ENCODE measurements at places on chromosomes 12 and 14.

- DNase-seq, result no peak
Observed at GRCh38 chr14:68020493-68020892, 200.9 kb downstream of the RAD51B start.

DNA sequence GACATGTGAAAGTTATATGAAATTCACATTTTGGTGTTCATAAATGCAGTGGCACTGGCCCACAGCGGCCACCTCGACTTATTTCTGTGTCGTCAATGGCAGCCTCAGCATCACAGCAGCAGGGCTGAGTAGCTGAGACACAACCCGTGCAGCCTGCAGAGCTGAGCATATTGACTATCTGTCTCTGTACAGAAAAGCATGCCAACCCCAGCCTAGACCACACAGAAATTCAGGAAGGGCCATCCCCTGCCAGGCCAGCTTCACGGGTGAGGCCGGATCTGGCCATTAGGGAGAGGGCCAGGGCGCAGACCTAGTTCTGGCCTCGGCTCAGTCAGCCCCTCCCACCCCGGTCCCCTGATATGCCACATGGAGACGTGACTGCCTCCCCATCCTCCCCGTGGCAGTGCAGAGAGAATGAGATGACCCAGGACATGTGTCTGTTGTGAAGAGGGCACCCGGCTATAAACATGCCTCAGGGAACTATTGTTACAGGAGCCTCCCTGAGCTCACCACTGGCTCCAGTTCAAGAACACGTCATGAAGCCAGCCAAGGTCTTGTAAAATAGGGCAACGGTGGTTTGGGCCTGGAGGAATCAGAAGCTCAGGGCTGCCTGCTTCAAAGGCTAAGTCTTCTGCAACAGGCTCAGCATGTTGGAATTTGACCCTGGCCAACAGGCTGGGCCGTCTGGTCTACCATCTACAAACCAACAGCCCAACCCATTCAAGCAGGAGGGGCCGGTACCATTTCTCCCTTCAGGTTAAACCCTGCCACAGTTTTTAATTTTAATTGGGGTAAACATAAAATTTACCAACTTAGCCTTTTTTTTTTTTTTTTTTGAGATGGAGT lies 25.5 kb downstream of the SCARB1 start:
- no peak for DNase-seq

- DNase-seq, result no peak
Observed at GRCh38 chr14:23406244-23406643, 1.8 kb downstream of the MYH6 start.

DNA sequence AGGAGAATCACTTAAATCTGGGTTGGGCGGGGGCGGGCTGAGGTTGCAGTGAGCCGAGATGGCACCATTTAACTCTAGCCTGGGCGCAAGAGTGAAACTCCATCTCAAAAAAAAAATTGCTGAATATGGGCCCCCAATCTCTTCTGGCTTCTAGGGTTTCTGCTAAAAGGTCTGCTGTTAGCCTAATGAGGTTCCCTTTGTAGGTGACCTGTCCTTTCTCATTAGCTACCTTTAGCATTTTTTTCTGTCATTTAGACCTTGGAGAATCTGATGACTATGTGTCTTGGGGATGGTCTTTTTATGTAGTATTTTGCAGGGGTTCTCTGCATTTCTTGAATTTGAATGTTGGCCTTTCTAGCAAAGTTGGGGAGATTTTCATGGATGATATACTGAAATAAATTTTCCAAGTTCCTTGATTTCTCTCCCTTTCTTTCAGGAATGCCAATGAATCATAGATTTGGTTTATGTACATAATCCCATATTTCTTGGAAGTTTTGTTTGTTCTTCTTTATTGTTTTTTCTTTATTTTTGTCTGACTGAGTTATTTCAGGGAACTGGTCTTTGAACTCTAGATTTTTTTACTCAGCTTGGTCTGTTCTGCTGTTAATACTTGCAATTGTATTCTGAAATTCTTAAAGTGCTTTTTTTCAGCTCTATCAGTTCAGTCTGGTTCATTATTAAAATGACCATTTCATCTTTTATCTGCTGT lies 181.5 kb downstream of the TTC6 start:
- no peak for DNase-seq

GRCh38 chr12:2057041-2057794 lies 4.4 kb downstream of the CACNA1C start:
- peak; percentile 70 for DNase-seq

DNA sequence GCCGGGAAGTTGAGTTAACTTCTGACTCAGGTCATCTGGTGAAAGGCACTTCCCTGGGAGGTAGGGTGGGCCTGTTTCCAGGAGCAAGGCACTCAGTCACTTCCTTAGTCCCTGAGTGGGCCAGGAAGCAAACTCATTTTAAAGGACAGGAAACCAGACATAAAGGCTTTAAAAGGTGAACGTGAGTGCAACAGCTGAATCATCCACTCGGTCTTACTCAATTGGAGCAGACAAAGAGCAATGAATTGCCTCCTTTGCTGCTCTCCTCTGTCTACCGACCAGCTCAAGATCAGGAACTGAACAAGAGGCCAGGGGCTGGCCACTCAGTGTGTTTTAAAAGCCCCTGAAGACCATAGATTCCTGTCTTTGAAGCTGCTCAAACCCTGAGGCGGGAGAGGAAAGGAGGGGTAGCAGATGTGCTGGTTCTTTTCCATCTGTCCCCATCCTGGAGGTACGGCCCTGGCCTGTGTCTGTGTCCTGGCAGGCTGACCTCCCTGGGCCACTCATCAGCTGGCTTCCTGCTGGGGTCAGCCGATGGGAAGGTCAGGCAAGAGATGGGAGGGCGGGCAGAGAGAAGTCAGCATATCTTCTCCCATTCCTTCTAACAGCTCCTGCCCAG lies 148.9 kb downstream of the PPM1H start:
- no peak for DNase-seq

GRCh38 chr14:23365732-23366425 lies 907 bp upstream of the EFS start:
- DNase-seq, result peak; percentile 78

- DNase-seq, result no peak
Observed at GRCh38 chr12:84455598-84455997, 457.0 kb downstream of the SLC6A15 start.

- no peak for DNase-seq
Observed at GRCh38 chr12:57489157-57489641, 1.3 kb downstream of the MARS1 start.

GRCh38 chr12:52636189-52636588 lies 15.8 kb downstream of the KRT2 start:
- peak; percentile 62 for DNase-seq

GRCh38 chr12:102061096-102061559 lies 663 bp downstream of the WASHC3 start:
- no peak for DNase-seq

- DNase-seq, result no peak
Observed at GRCh38 chr14:57364659-57365450, 25.5 kb upstream of the NAA30 start.

- no peak for DNase-seq
Observed at GRCh38 chr12:1703771-1704722, 13.2 kb downstream of the ADIPOR2 start.
